Glomerular endothelial cell (primary cell): ENCODE measurements at places on chromosomes 16 and 17. TPM values are rescaled to one million over a fixed set of nuclear protein-coding genes. Genes with fewer than 3 reads are reported as not detected.
A peak's percentile ranks its signal among the peaks of the same experiment; 100 is the strongest.

DNA sequence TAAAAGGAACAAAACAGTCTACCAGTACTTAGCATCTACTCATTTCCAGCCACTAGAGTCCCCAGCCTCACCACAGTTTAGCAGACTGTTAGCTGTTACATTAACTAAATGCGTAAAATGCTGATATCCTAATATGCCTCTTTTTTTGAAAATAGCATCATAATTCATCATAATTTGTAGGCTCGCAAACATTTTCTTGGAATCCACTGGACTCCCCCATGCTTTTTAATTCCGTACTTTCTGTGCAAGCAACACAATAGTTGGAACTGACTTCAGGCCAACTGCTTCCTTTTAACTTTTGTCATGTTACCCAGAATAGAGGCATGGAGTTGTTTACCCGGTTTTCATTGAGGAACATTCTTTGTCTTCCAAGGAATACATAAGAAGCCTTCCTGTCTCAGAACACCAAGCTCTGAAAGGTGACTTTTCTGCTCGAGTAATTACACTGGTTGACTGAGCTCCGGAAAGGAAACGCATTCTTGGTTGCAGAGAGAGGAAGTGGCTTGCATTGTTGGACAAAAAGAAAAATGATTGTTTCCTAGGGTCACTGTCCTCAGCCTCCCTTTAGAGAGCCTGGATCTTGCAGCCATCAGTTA lies 30.9 kb upstream of the SEC14L1 start:
- peak; percentile 100 for DNase-seq

DNA sequence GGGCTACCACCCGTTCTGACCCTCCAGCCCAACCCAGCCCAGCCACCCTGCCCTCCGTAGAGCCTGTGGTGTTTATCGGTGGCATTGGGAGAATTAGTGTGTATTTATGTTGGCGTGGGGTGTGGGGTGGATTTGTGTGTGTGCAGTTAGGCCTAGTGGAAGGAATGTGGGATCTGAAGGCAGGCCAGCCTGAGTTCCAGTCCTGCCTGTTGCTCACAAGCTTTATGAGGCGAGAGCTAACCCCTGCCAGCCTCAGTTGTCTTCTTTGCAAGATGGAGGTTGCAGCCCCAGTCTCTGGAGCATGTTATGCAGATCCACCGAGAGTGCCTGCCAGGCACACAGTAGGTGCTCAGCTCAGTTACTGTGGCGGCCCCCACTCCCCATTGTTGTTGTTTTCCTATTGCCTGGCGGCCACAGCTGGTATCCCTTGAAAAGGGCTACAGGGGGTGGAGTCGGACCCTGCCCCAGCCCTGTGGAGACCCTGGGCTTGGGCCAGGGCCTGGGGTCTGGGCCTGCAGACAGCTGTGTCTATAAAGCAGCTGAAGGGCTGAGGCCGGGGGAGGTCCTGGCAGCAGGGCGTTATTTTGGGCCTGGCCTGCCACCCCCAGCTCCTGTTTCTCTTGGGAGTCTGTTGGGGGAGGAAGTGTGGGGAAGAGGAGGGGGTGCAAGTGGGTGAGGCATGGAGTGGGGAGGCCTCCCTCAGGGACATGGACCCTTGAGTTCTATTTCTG lies 5.1 kb downstream of the ERBB2 start:
- DNase-seq: no peak

DNA sequence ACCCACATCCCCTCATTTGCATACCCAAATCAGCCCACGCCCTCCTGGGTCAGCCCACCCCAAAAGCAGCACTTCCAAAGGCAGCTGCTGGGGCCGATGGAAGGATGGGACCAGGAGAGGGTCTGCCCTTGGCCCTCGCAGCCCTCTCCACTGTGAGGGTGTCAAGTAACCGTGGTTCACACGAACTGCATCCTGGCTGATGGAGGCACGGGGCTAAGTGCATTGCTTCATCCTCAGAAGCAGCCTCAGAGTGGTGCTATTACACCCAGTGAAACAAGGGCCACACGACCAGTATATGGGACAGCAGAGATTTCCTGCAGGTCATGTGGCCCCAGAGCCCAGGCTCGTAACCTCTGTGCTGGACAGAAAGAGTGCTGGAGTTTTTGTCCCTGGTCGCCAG lies 13.2 kb upstream of the ATP2A3 start:
- DNase-seq: no peak

The ABCC11 gene
- total RNA-seq: 0.29 TPM in 1 of 2 replicates, not detected in the other

GRCh38 chr16:15611610-15612009 lies 31.3 kb downstream of the MARF1 start:
- DNase-seq: no peak

DNA sequence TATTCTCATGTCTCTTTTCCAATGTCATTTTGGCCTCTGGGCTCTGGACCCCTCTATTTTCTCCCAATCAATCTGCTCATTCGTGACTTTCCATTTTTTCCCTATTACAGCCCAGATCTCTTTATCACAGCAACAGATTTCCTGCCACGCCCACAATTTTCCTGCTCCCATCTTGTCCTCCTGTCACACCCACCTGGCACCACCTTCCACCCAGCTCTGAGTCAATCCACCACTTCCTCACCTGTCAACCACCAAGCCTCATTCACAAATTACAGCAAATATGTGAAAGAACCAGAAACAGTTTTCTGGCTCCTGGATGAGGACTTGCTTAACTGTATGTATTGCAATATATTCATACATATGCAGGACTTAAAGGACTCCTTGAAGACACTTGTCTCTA lies 311.3 kb downstream of the GRIN2A start:
- no peak for DNase-seq

DNA sequence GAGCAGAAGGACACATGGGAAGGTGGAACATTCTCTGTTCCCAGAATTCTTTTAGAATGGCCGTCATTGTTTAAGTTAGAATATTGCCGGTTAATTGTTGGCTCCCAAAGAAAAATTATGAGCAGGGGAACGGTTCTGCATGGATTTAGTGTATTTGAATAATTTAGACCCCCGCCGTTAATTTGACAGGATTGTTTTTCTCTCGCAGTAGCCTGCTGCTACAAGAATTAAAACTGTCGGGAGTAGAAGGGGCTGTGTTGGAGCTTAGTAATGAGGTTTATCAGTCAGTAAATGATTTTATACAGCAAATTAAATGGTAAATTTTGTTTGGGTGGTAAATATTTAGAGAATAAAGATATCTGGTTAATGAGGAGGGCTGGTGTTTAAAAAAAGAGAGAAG lies 431.2 kb upstream of the DYNLRB2 start:
- DNase-seq: no peak

GRCh38 chr16:68785715-68786114 lies 48.6 kb downstream of the CDH1 start:
- DNase-seq: no peak

GRCh38 chr16:17529982-17530760 lies 59.4 kb upstream of the XYLT1 start:
- no peak for DNase-seq

DNA sequence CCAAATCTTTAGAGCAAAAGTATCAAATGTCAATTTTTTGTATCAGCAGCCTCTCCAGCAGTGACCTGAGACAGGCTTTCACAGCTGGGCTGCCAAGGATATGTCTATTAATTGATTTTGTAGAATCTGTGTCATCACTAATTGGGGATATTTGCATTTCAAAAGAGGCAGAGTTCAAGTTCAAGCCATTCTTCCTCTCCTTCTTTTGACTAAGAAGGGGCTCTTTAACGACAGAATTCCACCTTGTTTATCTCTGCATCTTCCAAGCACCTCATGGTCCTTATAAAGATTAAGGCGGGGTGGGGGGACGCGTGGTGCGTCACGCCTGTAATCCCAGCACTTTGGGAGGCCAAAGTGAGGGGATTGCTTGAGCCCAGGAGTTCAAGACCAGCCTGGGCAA lies 15.2 kb upstream of the BHLHA9 start:
- no peak for DNase-seq

DNA sequence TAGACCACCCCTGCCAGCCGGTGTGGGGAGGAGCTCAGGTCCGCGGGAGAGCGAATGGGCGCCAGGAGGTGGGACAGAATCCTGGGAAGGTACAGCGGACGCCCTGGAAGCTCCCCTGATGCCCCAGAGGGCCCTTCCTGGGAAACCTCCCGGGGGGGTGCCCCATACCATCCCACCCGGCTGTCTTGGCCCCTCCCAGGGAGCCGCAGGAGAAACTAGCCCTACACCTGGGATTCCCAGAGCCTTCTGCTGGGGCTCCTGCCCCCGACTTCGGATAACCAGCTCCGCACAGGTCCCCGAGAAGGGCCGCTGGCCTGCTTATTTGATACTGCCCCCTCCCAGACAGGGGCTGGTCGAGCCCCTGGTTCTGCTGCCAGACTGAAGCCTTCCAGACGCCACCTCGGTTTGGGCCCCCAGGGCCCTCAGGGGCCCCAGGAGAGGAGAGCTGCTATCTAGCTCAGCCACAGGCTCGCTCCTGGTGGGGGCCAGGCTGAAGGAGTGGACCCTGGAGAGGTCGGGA lies 3.0 kb upstream of the CBX4 start:
- DNase-seq: no peak

GRCh38 chr17:70763018-70763417 lies 593.7 kb downstream of the KCNJ2 start:
- DNase-seq: no peak

DNA sequence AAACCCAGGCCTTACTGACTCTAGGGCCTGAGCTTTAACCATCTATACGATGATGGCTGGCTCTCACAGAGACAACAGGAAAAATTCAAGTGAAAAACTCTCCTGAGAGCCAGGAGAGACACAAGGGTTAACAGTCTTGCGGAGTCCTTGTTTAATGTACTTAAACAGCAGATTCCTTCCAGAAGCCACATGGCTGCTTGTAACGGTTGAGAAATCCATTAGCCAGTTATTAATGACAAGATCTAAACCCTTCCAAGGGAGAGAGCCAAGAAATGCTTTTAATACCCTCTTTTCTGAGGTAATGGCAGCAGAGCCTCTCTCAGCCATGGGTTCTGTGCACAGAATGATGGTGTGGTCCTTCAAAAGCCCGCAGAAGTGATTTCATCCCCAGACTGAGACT lies 5.2 kb upstream of the ALDOA start:
- no peak for DNase-seq

DNA sequence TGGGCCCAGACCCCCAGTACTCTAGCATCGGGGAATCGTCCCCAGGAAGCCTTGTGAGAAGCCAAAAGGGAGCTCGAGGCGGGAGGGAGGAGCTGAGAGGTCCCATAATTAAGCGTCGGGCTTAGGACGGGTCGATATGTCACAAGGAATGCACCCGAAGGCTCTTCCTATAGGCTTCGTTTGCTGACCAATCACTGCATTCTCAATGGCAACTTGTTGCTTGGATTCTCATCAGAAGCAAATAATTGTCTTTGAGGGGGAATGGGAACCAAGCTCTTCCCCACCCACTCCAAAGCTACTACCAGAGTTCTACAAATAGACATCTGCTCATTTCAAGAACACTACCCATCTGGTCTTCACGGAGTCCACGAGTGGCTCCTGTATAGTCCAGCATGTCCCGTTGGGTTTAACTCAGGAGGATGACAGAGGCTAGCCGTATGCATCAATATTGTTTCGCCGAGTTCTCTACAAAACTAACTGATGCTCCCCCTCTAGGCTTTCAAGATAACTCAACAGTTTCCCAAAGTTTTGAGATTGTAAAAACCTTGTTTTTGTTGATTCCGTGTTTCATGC lies 628 bp upstream of the BLMH start:
- no peak for DNase-seq

GRCh38 chr17:73770115-73770848 lies 126.0 kb upstream of the SDK2 start:
- DNase-seq: no peak

DNA sequence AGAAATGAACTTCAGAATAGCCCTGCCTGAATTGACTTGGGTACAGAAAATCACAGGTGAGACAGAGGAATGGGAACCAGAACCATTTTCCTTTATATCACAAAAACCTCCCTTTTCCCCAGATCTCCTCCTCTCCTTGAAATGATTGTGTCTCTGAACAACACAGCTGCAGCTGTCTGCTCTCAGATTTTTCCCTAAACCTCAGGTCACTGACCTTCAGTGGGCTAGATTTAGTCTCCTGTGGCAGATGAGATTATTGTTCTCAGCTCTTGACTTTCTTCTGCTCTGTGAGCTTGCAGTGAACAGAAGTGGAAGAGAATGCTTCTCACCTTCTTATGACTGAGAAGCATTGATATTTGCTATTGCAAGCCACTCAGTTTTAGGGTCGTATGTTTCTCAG lies 92.3 kb upstream of the FAM20A start:
- no peak for DNase-seq

The OR2C1 gene
- not detected in 2 replicates for total RNA-seq

The CIITA gene
- total RNA-seq: 0.19 and 0.93 TPM in 2 replicates

GRCh38 chr16:78399384-78399783 lies 299.9 kb downstream of the WWOX start:
- DNase-seq: no peak

DNA sequence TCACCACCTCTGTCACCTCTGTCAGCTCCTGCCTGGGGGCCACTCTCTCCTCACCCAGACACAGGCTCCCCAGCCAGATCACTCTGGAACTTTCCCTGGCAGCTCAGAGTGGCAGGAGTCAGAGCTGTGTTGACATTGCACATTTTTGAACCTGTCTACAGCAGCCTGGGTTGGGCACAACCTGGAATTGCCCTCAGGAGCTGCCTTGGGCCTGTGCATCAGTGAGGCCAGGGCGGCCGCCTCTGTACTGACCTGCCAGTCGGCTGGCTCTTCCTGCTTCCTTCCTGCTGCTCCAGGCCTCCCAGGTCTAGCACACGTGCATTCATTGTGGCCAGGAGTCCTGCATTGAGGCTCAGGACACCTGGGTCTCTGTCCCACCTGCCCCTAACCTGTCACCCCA lies 14.2 kb upstream of the TMEM11 start:
- DNase-seq: no peak

The ZACN gene
- not detected in 2 replicates for total RNA-seq

GRCh38 chr16:13926464-13926863 lies 6.5 kb downstream of the ERCC4 start:
- no peak for DNase-seq

The CES5A gene
- total RNA-seq: not detected in 2 replicates

The TBC1D3G gene
- total RNA-seq: not detected in 2 replicates

GRCh38 chr16:52470585-52470984 lies 76.4 kb downstream of the TOX3 start:
- no peak for DNase-seq
